ENCODE measurements at places on chromosomes 1 and 21.

- peak; percentile 54 for DNase-seq
Observed at GRCh38 chr1:31633117-31633516, 11.6 kb downstream of the PEF1 start.

DNA sequence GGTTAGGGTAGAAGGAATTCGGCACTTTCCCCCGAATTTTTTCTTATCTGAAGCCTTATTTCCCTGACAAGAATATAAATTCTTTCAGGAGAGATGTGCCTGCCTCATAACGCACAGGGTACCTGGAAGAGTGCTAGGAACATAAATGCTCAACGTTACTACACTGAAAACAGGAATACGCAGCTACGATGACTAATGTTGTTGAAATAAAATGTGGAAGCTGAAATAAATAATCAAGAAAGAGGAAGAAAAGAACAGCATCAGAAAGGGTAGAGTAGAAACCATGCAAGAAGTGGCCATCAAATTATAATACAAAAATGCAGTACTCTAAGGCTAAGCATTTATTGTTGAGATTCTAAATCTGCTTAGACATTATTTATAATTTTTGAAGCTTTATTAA, 33.9 kb downstream of the SLC66A1 start:
- no peak for DNase-seq

DNA sequence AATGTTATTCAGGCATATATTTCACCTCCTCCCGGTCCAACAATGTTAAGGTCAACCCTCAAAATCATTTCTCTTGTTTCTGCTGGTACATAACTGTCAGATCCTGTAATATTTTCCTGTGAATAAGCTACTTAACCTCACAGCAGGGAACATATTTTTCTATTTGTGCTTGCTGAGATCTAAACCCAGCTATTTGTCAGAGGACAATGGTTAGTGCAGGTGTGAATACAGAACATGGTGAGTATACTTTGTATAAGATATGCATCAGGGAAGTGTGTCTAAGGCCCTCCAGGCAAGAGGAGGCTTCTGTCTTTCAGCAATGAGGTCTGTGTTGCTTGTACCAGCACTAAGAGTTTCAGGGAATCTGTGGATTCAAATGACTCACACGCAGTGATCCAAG, 970.6 kb downstream of the NCAM2 start:
- no peak for DNase-seq

GRCh38 chr21:40120940-40121575, 253.8 kb downstream of the PCP4 start:
- DNase-seq: no peak

Measured in SJCRH30 (cell line).